ENCODE measurements at places on chromosomes 16 and 17.

GRCh38 chr17:17313350-17313991, 10.3 kb downstream of the NT5M start:
- ATAC-seq, result peak; percentile 96

- no peak for ATAC-seq
Measured at GRCh38 chr16:72036098-72036497, 18.2 kb upstream of the HP start.

DNA sequence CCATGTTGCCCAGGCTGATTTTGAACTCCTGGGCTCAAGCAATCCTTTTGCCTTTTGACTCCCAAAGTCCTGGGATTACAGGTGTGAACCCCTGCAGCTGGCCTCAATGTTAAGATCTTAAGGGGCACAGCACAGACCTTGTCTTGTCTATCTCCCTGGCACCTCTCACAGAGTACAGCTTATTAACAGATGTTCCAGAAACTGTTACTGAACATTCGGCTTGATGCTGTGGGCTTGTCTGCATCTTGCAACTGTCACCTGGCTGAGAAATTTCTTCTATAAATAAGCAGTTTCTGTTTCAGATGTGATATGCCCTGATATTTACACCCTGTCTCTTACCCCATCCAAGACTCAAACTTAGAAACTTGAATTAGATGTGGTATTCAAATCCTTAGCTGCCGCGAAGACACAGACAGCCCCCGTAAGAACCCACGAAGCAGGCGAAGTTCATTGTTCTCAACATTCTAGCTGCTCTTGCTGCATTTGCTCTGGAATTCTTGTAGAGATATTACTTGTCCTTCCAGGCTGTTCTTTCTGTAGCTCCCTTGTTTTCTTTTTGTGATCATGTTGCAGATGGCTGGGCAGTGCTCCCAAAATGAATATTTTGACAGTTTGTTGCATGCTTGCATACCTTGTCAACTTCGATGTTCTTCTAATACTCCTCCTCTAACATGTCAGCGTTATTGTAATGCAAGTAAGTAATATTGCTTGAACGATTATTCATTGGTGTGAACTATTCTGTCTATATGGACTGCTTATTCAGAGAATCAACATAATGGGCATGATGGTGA, at the start of gene TNFRSF17:
Gene TNFRSF17, plus strand, starts transcription at position 450 of the 791 bp plus-strand sequence. Its CDS starts 115 bp downstream, at position 565.
- ATAC-seq, result peak; percentile 45

DNA sequence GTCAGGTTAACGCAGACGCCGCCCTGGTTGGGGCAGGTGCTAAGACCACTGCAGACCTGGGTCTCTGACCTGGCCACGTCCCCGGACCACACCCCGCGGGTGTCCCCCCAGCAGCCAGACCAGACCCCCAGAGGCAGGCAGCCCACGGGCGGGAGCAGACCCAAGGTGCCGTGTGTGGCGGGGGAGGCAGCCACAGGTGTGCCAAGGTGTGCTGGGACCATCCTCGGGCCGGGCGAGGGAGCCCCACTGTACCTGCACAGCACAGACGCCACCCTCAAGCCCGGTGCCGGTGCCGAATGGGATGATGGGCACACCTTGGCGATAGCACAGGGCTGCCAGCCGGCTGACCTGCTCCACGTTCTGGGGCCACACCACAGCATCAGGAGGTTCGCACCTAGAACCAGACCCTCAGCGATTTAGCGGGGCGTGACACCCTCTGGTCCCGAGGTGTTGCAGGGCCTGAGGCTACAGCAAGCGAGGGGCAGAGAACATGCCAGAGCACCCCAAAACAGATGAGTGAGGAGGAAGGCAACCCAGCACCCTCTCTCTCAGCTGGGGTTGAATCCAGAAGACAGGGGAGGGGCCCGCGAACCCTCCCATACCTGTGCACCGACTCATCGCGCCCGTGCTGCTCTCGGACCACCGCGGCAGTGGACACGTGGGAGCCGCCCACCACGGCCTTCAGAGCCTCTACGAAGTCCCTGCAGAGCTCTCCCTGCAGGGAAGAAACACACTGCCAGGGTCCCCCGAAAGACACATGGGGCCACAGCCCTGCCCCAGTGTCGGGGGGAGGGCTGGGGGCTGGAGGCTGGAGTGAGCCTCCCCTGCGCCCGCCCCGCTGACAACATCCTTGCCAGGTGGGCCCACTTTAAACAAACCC, 1.4 kb downstream of the LDHD start:
- ATAC-seq, result no peak

DNA sequence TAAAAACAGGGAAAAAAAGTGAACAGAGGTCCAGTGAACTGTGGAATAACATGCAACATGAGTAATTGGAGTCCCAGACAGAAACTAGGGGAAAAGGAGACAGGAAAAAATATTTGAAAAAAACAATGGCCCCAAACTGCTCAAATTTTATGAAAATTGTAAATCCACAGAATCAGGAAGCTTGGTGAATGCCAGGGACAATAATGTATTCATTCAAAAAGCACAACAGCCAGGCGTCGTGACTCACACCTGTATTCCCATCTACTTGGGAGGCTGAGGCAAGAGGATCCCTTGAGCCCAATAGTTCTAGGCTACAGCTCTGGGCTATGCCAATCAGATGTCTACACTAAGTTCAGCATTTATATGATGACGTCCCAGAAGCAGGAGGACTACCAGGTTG, 23.7 kb downstream of the NCOR1 start:
- ATAC-seq, result no peak
